ENCODE measurements at places on chromosomes 13 and 19. TPM values are rescaled to one million over a fixed set of nuclear protein-coding genes. Genes with fewer than 3 reads are reported as not detected.

Gene LGALS7B
- total RNA-seq, result not detected

Gene ICAM4
- total RNA-seq, result 0.79 TPM

- DNase-seq, result no peak
Measured at GRCh38 chr13:50809133-50810090, 34.1 kb downstream of the DLEU7 start.

DNA sequence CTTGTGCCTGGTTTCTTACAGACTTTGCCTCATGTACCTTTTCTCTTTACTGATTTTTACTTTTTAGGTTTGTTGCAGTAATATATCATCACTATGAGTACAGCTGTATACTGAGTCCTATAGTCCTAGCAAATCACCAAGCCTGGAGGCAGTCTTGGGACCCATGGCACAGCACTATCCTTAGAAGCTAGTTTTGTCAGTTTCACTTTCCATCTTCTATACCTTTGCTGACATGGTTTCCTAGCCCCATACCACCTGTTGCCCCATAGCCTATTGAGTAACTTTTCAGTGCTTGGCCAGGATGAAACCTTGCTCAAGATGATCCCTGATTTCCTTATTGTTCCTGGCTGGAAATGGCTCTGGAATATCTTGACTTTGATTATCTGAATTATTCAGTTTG is 826.4 kb downstream of the GPC5 start:
- no peak for DNase-seq

GRCh38 chr19:35033067-35034004 is 3.1 kb downstream of the SCN1B start:
- no peak for DNase-seq

GRCh38 chr19:36849701-36850558 is 746 bp upstream of the ZNF345 start:
- peak; percentile 89 for DNase-seq

Gene KLHL1
- not detected for total RNA-seq

DNA sequence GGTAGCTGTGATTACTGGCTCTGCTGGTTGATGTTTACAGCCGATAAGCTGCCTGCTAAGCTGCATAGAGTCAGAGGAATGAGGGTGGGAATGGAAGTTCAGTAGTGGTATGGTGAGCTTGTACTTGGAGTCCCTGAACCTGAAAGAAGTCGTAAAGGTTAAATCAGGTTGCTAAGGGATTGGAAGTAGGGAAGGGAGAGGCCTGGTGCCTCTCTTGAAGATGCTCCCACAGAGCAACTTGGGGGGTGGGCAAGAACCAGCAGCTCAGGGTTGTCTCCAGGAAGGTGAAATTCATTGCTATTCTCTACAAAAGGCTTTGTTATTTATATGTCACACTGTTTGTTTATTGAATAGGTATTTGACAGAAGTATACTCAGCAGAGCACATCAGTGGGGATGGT is 73.8 kb upstream of the OLFM4 start:
- DNase-seq, result no peak

Gene CACNG6
- not detected for total RNA-seq

- no peak for DNase-seq
Measured at GRCh38 chr19:27966390-27966816, 1246.5 kb downstream of the UQCRFS1 start.

- DNase-seq, result no peak
Measured at GRCh38 chr13:33958964-33959363, 141.0 kb downstream of the RFC3 start.

DNA sequence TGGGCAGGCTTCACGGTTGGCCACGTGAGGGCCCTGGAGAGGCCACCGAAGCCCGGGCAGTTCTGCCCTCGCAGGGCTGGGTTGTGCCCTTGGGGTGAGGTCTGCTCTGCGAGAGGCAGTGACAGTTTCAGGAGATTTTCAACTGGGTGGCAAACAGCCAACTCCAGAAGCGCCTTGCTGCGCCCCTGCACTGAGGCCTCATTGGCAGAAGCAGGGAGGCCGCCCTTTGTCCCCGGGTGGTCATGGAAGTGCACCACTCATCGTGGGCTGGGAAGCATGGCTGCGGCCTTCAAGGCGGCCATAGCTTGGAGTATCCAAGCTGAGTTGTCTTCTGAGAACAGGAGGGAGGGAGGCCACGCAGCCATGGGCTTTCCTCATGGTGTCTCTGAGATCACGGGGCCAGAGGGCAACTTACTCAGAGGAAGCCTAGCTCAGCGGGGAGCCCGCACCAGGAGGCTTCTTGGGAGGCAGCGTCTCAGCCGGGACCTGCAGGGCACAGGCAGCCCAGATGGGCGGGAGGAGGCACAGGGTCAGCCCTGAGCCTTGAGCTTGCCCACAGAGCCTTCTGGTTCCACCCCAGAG is 14.8 kb downstream of the PLEKHJ1 start:
- no peak for DNase-seq
